NT2/D1 (cell line): ENCODE measurements at places on chromosomes 2 and 18.

DNA sequence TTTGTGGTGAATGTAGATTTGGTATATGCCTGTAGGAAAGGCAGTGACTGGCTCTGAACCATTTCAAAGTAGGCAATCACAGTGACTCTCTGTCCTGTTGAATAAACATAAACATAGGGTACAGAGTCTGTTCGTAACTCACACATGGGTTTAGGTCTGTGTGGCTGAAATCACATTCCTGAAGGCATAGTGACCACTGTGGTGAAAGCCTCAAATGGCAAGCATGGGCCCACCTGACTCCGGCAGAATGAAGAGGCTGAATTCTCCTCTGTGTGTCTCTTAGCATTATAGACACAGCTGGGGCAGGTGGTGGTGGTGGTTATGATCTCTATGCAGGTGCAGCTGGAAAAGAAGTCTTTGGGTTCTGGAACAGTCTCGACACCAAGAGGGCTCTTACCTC, 61.2 kb downstream of the ITGA6 start:
- DNase-seq: no peak

- DNase-seq: no peak
Observed at GRCh38 chr2:150663143-150663542, 175.7 kb upstream of the RND3 start.

GRCh38 chr2:85935170-85935745, 46.5 kb upstream of the ST3GAL5 start:
- no peak for DNase-seq

GRCh38 chr2:19116918-19117317, 241.5 kb downstream of the OSR1 start:
- DNase-seq: no peak

- DNase-seq: no peak
Observed at GRCh38 chr2:45765007-45765727, 113.7 kb downstream of the PRKCE start.

DNA sequence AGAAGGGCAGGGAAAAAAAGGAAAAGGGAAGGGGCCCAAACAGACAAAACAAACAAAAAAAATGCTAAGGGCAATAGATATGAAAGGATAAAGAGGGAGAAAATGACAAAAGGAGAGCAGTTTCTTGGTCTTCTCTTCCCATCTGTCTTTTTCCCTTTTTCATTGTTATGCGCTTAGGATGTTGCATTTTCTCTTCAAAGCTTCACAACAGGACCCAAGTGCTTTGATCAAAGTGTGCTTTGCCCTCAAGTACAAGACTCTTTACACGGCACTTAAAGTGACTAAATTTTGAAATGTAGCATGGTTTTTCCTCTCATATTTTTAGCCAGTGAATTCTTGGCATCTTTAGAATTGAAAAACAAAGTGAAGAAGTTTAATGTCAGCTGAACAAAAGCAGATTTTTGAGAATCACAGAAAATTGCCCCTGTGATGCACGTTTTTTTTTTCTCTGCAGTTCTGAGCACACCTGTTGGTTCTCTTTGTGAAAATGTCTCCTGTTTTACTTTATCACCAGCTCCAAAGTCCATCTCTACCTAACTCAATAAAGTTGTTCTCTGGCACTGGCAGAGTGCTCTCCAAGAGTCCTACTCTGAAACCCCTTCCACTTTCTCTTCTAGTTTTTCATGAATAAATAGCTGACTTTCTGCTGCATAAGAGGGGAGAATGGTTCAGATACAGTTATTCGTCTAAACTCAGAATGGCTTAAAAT, 126.6 kb downstream of the KCNH7 start:
- DNase-seq: peak; percentile 38

- no peak for DNase-seq
Observed at GRCh38 chr2:29314816-29315571, 199.8 kb downstream of the CLIP4 start.

- DNase-seq: no peak
Observed at GRCh38 chr18:56083523-56084287, 495.7 kb upstream of the TCF4 start.

DNA sequence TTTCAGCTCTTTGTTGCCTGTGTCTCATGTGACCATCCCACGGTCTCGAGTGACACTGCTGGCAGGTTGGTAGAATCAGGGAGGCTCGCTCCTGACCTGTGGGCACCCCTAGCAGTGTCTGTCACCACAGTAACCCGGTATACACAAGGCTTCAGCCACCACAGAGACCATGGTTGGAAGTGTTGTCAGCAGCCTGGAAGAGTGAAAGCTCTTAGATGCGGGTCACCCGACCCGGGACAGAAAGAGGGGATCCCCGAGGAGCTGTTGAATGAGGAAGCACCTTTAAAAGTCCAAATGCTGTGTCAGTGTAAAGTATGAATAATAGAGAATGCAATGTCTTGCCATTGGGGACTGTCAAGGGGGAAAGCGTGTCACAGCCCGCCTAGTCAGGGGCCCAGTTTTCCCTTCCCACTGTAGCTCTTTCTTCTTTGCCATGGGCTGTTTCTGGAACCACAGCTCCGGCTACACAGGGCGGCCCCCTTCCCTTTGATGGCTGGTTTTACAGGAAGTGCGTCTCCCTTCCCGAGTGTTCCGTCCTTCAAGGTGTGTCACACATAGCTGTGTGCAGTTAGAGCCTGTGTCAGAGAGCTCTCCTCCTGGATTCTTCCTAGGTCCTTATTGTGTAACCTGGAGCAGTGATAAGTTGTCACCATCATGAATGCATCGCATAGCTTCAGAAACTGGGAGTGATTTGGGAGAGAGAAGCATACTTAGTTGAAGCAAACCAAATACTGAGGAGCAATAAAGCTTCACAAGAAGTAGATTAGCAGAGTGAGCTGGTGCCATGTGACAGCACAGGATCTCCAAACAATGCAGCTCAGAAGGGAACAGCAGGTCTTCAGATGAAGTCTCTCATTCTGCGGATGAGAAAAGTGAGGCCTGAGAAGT, 81.4 kb downstream of the MTCL1 start:
- DNase-seq: no peak

GRCh38 chr18:48320639-48320945, 88.6 kb downstream of the ZBTB7C start:
- DNase-seq: no peak

- no peak for DNase-seq
Observed at GRCh38 chr18:34752056-34752455, 42.0 kb downstream of the DTNA start.

- no peak for DNase-seq
Observed at GRCh38 chr2:165647409-165647808, 146.6 kb downstream of the GALNT3 start.
